ENCODE measurements at places on chromosomes 2 and 18.

DNA sequence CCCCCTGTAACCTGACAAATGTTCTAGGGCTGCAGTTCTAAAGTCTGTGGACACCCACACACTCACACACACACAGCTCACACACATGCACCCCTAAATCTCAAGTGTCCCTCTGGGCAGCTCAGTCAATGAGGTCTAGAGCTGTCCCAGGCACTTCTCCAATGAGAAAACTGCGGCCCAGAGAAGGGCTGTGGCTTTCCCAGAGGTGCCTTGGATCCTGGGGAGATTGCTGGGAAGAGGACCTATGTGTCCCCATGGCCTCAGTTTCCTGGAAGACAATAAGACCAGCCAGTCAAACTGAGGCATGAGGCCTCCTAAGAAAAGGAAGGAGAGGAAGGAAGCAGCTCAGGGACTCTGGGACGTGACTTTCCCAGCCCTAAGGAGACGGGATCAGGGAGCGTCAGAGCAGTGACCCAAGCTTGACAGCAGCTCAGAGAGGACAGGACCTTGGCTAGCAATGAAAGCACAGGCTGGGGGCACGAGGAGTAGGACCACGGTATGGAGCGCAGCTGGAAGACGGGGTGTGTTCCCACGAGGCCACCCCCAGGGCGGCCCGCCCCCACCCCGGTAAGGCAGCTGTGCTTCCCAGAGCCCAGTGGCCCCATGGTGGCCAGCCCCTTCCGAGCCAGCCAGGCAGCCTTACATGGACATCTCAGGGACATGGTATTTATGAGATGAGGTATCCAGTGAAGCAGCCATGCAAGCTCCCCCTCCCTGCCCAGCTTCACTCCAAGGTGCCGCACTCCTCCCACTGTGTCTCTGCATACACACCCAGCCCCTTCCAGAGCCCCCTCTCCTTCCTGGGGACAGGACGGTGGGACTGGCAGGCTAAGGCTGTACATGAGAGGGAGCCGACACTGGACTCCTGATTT lies 46.0 kb downstream of the TNS1 start:
- no peak for DNase-seq

DNA sequence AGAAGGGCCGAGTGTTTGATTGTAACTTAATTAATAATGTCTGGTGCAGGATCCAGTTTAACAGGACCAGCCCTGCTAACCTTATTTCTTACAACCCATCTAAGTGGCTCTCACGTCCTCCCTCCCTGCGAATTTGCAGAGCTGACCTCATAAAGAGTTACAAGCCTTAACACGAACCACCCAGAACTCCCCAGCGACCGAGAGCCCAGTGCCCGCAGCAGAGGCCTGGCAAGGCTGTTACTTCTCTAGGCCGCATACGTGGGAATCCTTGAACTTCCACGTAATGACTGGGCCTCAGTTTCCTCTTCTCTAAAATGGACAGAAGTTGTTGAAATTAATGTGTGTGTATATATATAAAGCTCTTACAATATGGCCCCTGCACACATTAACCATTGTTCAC lies 55.5 kb downstream of the PXDN start:
- no peak for DNase-seq

GRCh38 chr18:67517444-67517765 lies 885 bp upstream of the DSEL start:
- DNase-seq, result no peak

- DNase-seq, result no peak
Observed at GRCh38 chr2:43472527-43473194, 123.2 kb downstream of the THADA start.

DNA sequence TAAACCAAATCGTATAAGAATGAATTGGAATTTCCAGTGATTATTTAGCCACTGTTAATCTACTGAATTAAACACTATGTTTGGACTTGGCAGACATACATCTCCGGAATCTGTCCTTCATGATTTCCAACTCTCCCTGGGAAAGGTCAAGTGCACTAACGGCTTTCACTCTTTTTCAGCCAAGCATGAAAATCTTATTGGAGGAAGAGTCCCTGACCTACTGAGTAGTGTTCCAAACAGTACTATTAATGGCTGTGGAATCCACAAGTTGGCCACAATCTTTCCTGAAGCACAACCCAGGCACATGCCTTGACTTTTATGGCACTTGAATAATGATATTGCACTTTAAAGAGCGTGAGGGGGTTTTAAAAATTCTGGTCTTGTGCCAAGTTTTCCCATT lies 318.9 kb upstream of the RND3 start:
- no peak for DNase-seq

DNA sequence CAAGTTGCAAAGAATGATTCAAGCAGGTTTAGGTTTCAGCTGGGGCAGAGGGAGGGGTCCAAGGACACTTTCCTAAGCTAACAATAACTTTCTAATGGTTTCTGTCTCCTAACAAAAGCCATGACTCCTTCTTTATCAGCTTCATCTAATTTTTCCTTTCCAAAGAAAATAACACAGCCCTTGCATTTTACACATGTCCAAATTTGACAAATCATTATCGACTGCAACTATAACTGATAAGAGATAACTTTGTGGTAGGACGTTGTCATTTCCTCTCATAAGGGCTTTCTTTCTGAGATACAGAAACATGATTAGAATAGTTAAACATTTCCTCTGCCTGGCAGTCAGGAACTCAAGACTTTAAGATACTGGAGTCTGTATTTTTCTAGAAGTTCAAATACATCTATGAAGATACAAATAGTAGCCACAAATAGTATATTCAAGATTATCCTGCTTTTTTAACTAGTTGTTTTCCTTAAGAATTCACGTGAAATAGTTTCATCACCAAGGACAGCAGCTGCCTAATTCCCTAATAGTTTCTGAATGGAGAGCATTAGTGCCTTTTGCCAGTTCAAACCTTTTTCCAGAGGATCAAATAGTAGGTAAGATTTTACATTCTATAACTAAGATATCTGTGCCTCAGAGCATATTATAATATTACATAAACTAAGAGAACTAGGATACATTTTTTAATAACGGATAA lies 263.2 kb downstream of the EXOC6B start:
- DNase-seq, result no peak

DNA sequence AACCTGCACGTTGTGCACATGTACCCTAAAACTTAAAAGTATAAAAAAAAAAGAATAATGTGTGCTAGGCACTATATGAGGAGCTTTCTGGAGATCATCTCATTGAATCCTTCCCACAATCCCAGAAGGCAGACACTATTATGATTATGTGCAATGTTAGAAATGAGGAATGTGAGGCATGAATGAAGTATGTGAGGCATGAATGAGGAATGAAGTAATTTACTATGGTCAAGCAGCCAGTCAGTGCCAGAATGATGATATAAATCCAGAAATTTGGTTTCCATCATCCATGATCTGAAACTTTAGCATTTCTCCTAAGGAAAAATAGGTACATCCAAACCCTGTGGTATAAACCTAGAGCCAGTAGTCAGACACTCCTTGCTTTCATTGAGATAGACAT lies 42.0 kb downstream of the CCDC148 start:
- DNase-seq, result no peak

DNA sequence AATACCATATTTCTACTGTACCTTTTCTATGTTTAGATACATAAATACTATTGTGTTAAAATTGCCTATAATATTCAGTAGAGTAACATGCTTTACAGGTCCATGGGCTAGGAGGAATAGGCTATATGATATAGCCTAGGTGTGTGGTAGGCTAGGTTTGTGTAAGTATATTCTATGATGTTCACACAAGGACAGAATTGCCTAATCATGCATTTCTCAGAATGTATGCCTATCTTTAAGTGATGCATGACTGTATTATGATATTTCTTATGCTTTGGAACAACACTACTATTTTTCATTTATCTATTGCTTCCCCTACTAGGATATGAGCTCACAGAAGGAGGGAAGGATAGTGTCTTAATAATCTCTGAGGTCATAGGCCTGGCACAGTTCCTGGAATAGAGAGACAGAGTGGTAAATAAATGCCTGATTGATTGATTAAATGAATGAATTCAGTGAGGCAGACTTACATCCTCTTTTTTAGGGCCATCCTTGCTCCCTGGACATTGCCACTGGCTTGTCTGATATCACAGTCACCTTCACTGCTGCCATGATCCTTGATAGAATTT lies 121.0 kb downstream of the MYO3B start:
- no peak for DNase-seq

- DNase-seq, result no peak
Observed at GRCh38 chr18:73848656-73849055, 299.0 kb downstream of the FBXO15 start.

DNA sequence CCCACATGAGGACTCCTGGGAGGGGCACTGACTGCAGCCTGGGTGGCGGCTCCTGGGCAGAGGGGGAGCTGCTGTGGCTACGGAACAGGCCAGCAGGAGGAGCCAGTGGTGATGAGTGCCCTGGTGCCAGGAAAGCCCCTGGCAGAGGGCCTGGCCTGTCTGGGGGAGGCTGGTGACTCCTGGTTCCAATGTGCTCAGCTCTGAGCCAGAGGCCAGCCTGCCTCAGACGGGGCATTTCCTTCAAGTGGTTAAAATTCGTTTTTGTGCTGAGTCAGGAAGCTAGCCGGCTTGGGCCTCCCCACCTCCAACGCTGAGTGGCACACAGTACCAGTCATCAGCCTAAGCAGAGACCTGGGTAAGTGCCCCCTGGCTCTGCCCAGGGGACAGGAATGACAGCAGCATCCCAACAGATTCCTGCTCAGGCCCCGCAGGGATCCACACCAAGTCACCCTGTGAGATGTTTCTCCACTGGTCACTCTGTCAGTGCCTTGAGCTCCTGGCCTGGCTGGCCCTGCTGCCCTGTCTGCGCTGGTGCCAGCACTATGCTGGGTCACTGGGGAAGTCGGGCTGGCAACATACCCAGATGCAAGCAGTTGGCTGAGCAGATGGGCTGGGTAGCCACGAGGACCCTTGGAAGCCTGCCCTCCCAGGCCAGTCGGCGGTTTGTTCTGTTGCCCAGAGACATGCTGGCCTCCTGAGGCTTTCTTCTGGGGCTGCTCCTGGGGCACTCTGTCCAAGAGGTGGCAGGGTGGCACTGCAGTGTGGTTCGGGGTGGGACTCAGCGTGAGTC lies 7.1 kb upstream of the KLF11 start:
- peak; percentile 58 for DNase-seq

DNA sequence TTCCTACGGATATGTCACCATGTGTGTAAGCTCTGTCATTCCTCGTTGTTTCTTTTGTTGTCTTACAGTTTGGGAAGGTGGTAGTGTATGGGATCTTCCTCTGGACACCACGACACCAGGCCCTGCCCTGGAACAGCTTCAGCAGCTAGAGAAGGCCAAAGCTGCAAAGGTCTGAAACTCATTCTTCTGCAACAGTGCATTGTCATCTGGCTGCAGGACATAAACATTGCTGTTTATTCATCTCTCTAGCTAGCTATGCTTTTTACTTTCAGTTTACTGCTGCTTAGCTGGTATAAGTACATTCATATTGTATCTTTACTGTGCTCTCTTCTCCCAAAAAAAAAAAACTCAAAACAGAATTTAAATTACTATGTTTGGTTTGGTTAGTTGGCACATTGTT lies 39.2 kb upstream of the KCNJ13 start:
- no peak for DNase-seq

DNA sequence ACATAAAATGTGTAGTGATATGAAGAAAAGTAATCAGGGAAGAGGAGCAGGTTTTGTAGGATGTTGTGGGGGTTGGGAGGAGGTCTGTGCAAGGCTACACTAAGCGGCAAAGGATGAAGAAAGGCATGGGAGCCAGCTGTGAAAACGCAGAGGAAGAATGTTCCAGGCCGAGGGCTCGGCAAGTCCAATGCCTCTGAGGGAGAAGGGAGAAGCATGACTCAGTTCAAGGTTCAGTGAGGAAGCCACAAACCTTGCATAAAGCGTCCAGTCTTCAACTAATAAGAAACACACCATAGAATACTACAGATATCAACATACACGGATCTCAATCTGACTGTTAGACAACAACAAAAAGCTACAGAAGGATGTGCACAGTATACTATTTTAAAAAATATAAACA lies 16.2 kb downstream of the EPB41L3 start:
- no peak for DNase-seq

DNA sequence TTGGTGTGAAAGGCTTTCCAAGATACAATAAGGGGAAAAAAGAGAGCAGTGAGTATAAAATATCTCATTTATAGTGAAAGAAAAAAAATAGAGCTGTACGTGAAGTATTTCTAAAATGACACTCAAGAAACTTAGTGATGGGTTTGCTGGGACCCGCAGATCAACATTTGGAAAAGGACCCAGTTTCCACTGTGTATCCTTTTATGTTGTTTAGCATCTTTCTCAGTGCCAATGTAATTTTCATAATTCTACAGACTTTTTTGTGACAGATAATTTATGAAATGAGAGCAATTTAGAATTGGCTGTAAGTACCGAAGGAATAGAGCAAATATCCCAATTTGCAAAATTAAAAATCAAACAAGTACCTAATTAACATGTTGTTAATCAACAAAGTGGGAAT lies 116.9 kb downstream of the SH3BP4 start:
- no peak for DNase-seq

DNA sequence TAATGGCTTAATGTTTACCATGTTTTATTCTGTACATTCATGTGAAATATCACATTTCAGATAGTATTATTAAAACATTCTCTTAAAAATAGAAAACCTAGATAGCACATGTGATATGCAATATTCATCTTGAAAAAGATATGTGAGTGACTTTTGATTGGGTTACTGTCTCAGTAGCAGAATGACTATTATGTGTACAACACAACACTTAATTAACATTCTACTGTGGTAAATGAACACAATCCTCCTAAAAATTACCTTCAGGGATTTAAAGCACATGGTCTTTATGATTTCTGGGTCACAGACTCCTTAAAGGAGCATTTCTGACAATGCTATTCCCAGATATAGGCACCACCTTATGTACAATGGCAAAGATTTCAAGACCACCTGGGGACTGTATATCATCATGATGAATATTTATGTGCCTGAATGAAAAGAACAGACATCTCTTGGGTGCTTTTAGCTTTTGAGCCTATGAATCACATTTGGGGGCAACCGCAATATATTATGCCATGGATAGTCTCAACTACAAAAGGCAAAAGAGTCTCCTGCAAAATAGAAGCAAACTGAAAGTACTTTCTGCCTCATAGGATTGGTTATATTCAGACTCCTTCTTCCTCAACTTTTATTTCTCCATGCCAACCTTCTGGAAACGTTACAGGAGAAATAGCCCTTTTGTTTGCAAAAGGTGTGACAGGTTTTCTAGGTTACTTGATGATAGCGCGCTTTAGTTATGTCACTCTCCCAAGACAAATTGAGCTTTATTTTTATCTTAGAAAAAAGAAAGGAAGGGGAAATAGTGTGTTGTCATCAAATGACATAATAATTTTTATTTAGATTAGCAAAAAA lies 259.0 kb downstream of the CALCRL start:
- no peak for DNase-seq
